Retinal pigment epithelial cell (primary cell): ENCODE measurements at places on chromosomes 2 and 18.

GRCh38 chr18:51235009-51235789 lies 37.7 kb upstream of the MEX3C start:
- DNase-seq: no peak

- no peak for DNase-seq
These were observed 1699.3 kb upstream of the TMEFF2 start for GRCh38 chr2:193894081-193894480.

DNA sequence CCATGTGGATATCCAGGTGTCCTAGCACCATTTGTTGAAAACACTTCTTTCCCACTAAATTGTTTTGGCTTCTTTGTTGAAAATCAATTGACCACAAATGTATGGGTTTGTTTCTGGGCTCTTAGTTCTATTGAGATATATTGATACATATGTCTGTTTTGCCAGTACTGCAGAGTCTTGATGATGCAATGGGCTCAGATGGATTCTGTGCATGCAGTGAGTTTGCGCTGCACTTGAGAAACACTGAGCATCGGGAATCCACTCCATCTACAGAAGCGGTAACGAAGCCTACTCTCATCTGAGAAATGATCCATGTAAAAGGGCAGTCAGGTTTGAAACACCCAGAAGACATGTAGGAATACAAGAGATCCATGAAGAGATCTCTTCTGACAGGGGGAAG lies 21.9 kb upstream of the DNAJC10 start:
- no peak for DNase-seq

GRCh38 chr2:229586012-229586411 lies 128.3 kb downstream of the DNER start:
- no peak for DNase-seq

DNA sequence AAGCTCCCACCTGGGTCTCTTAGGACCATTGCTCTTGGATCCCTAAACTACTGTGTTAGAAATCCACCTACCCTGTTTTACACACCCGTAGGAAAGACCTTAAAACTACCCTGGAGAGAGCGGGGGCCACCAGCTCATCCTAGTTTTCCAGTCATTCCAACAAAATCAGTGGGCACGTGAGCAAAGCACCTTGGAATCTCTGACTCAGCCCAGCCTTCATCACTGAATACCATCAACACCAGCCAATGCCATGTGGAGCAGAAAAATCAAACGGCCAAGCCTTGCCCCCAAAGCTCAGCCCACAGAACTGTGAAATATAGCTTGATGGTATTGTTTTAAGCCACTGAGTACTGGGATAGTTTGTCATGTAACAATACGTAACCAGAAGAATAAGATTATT lies 449.7 kb upstream of the CHAC2 start:
- no peak for DNase-seq

DNA sequence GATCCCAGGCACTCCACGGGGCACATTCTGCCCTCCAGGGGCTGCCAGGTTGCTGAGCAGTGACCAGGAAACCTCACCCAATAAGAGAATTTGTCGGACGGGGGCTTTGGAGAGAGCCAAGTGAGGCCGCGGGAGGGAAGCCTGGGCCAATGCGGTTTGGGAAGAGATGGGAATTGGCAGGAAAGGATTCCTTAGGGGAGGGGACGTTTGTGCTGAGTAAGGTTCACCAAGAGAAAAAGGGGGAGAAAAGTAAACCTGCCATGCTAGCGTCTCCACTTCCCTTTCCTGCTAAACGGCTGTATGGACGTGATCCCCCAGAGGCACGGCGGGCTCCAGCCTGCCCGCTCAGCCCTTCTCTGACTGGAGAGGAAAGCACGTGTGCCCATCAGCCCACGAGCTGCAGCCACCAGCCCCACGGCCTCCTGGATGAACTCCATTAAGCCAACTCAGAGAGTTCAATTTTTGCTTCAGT lies 194.4 kb upstream of the ID2 start:
- no peak for DNase-seq

GRCh38 chr2:99856119-99856518 lies 286.3 kb downstream of the AFF3 start:
- DNase-seq: no peak

- DNase-seq: no peak
These were observed 24.1 kb downstream of the BOD1L2 start for GRCh38 chr18:57171026-57171425.

DNA sequence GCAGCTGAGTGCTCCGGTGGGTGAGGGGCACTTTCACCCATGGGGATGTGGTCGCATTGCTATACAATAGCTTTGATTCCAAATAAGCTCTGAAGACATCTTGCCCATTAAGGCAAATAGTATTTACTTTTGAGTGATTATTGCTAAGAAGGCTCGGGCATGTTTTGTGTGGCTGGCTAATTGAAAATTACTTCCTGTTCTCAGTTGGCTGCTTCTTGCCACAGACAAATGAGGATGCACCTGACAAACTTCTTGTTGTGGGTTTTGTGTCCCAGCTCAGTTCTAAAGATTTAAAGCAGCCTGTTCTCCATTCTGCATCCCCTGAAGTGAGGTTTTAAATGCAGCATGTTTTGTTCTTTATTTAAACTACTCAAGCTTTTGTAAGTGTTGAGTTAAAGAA lies 88.3 kb downstream of the KCNS3 start:
- DNase-seq: no peak

- no peak for DNase-seq
These were observed 9.0 kb downstream of the MALL start for GRCh38 chr2:110106642-110107041.

- no peak for DNase-seq
These were observed 52.6 kb downstream of the KCNIP3 start for GRCh38 chr2:95349568-95350322.

- no peak for DNase-seq
These were observed 49.9 kb downstream of the CRACDL start for GRCh38 chr2:98886066-98886554.

DNA sequence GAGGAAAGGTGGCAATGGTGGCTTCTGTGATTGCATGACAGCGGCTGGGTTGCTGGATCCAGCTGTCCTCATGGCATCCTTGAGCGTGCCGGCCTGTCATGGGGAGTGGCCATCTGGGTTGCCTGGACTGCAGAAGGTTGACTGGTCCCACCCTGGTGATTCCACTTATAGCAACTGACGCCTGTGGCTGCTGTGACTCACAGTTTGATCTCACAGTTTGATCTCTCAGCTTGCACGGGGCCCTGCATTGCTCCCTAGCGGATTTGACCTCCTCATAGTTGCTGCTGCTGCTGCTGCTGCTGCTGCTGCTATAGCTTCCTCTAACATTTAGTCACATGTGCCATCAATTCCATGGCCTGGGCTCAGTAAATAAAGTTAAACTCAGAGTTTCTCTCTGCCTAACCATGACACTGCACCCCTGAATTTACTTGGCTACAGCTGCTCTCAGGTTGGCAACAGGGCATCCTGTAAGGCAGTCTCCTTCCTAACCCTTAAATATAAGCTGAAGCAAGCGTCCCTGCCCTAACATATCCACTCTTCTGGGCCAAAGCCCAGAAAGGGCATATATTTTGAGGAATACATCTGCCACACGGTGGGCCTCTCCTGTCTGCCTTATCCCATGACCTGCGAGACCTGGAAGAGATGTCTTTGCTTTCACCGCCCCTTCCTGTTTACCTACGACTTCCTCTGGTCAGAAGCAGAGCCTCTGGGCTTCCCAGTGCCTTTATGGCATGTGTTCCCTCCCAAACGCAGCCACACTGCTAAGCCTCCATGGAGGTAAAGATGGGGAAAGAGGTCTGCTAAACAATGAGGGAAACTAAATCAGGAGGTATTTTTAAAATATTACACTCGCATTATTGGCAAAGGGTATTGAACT lies 37.8 kb upstream of the CCDC150 start:
- DNase-seq: peak; percentile 81

DNA sequence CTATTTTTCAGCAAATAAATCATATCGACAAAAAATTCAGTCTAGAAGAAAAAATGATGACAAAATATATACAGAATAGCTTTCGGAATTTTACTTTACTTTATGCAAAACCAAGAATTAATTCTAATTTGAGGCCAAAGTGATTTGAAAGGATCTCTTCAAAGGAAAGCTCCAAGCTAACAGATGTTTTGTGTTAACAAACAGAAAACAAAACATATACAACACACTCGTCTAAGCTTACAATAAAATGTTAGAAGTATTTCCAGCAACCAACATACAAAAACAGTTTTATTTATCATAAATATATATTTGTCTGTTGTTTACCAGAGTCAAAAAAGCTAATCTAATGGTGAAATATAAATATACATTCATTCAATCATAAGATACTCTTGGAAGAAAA lies 118.1 kb upstream of the CHRNA1 start:
- DNase-seq: no peak

- no peak for DNase-seq
These were observed 3.0 kb downstream of the LCLAT1 start for GRCh38 chr2:30450025-30450424.

GRCh38 chr2:100224988-100225710 lies 82.8 kb upstream of the AFF3 start:
- no peak for DNase-seq

- no peak for DNase-seq
These were observed 57.4 kb upstream of the EPB41L3 start for GRCh38 chr18:5601188-5601624.

GRCh38 chr2:148814143-148814859 lies 60.7 kb upstream of the KIF5C start:
- DNase-seq: peak; percentile 51

- DNase-seq: peak; percentile 77
These were observed 57.9 kb downstream of the INO80D start for GRCh38 chr2:206028101-206028500.

DNA sequence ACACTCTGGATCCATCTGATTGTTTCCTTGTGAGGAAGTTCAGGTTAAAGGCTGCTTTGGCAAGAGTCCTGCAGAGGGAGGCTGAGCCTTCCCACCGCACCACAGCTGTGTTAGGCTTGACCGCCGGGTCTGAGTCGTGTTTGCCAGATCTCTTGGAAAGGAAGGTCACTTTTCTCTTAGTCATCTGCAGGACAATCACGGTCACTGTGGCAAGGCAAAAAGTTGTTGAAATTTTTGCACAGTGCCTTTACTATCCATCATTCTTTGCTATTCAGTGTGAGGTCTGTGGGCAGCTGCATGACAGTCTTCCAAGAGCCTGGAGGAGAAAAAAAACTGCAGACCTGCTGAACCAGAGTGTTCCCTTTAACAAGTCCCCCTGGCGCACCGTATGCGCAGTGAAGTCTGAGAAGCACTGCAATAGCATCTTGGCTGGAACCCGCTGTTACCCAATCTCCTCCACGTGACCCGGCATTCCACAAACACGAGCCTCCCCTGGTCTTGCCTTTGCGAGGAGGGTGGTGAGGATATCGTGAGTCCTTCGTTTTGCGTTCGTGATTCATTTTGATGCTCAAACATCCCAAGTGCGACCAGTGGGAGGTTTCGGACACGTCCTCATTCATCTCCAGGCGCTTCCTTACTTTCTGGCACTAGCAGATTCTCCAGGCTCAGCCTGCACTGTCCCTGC lies 23.0 kb downstream of the BIN1 start:
- no peak for DNase-seq

GRCh38 chr2:161067846-161068350 lies 92.3 kb upstream of the TANK start:
- no peak for DNase-seq

GRCh38 chr2:183078163-183078463 lies 434 bp upstream of the DUSP19 start:
- no peak for DNase-seq

DNA sequence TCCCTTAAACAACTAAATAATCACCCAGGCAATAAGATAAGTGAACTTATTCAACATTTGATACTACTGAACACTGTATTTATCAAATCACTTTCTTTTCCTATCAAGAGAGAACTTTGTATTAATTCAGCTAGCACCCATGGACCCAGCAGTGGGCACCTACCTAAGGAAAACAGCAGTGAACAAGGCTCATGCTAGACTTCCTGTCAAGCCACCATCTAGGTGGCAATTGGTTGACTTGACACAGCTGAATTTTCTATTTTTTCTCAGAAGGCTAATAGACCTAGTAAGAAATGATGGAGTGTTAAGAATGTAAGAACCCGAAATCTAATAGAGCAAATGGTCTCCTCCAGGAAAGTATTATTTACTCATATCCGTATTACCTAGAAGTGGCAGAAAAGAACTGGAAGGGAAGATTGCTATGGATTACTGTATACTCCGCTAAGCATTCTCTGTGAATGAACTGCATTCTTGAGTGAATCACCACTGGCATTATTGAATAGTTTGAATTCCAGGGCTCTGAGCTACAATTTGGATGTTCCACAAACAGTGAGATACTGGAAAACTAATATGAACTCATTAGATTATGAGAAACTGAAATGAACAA lies 988.2 kb upstream of the CDH2 start:
- peak; percentile 89 for DNase-seq

DNA sequence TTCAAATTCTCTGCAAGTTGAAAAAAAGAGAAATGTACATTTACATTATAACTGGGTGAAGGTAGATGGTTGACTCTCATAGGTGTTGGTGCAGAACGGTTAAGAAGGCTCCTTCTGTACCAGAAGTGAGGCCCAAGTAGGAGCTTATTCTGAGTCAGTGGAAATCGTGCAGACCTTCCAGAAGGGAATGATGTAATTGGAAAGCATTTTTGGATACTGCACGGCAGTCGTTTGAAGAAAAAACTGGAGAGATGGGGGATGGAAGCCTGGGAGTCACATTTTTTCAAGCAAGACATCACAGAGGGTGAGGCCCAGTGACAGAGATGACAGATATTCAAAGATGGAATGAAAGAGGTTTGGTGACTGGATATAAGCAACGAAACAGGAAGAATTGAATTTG lies 39.4 kb downstream of the HRH4 start:
- DNase-seq: no peak

DNA sequence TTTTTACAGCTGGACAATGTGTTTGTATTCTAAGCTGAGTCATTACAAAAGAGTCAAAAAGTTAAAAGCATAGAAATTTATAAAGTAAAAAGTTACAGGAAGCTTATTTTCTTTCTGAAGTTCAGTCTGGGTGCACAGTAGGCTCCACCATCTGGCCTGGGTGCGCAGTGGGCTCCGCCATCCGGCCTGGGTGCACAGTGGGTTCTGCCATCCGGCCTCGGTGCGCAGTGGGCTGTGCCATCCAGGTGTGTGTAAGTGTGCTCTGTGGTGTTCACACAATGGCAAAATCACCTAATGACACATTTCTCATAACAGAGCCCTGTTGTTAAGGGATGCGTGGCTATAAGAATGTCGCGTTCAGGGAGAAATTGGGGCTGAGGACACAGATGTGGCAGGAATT lies 195.5 kb downstream of the ANKRD30B start:
- no peak for DNase-seq

- DNase-seq: no peak
These were observed 2.1 kb upstream of the TOGARAM2 start for GRCh38 chr2:28979041-28979440.
